ENCODE measurements at places on chromosomes 7 and 10.

DNA sequence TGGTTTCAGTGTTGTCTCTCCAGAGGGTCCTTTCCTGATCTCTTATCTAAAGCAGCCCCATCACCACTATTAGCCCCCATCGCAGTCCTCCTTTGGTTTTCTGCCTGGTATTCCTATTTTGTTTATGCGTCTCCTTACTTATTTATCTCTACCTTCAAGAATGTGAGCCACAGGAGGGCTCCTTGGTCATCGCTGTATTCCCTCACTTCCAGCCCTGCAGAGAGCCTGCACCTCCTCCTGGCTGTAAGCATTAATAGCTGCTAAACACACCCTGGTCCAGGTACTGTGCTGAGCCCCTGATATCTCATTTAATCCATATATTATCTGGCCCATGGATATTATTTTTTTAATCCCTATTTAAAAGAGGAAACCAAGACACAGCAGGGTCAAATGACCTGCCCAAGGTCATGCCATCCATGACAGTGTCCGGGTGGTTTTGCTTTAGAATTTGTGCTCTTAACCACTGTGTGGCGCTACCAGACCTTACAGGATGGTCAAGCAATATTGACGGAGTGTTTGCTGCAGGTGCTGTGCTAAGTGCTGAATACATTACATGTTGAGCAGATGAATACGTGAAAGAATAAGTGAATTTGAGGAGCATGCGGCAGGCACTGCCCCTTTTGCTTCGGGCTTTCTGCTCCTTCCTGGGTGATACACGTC is 227.2 kb downstream of the ADAM12 start:
- no peak for DNase-seq

DNA sequence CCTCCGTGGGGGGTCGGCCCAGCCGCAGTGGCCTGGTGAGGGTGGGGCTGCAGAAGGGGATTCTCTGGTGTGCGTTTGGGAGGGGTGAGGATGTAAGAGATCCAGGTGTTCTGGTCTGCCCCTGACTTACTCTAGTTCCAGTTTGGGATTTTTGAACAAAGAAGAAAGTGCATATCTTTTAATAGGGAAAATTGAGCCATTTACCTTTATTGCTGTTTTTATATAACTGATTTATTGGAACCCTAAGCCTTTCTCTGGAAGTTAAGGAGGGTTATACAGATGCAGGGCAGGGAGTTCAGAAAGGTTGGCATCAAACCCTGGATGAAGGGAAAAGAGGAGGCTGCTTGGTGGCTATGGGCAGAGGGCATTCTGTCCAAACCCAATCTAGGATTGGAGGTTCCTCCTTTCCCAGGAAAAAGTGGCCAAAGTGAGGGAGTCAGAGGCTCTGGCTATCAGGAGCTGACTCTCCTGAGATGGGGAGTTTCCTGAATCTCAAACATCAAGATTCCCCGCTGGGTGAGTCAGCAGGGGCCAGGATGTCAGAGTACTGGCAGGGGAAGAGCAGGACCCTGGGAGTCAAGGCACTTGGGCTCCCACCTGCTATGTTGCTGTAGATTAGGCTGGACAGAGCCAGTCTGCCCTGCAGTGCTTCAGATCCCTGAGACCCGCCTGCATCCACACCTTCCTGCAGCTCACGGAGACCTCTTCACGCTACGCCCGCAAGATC is 67.5 kb downstream of the CLIP2 start:
- no peak for DNase-seq

- DNase-seq = no peak
Observed at GRCh38 chr7:23545493-23545892, 13.7 kb upstream of the TRA2A start.

DNA sequence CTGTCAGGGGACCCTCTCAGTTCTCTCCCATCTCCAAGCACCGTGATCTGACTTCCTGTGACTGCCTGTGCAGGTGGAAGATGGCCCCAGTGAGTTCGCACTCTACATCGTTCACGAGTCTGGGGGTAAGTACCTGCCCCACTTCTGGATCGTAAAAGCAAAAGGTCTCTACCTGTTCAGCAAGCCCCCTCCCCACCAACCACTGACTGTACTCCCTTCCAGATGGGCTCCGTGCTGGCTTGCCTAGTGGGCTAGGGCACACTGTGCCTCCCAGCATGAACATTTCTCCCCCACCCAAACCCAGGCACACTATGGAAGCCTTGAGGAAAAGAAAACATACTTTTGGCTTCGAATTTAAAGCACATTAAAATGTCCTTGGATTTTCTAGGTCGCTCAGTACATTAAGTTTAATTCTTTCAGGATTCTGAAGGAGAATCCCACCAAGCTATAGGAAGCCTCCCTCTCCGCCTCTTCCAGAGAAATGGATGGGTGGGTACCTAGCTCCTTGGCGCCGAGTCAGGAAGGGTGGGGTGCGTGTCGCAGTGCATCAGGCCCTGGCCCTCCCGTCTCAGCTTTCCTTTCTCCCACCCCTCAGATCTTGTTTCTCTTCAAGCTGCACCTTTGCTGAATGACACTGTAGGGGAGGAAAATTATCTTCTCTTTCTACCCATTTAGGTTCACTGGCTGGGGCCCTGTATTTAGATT is 11.0 kb upstream of the ZNF22 start:
- no peak for DNase-seq

DNA sequence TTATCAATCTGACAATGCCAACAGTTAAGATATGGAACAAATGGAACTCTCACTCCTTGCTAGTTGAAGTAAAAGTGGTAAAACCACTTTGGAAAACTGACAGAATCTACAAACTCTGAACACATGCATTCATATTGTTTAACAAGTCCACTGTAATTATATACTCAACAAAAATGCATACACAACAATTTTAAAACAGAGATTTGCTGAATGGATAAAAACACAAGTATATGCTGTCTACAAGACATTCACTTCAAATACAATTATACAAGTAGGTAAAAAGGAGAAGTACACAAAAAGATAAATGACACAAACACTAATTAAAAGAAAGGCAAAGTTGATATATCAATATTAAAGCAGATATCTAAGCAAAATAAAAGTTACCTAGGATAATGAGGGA is 9.2 kb upstream of the WNT2 start:
- DNase-seq = no peak

GRCh38 chr7:132972745-132973144 is 109.1 kb downstream of the CHCHD3 start:
- DNase-seq = no peak

DNA sequence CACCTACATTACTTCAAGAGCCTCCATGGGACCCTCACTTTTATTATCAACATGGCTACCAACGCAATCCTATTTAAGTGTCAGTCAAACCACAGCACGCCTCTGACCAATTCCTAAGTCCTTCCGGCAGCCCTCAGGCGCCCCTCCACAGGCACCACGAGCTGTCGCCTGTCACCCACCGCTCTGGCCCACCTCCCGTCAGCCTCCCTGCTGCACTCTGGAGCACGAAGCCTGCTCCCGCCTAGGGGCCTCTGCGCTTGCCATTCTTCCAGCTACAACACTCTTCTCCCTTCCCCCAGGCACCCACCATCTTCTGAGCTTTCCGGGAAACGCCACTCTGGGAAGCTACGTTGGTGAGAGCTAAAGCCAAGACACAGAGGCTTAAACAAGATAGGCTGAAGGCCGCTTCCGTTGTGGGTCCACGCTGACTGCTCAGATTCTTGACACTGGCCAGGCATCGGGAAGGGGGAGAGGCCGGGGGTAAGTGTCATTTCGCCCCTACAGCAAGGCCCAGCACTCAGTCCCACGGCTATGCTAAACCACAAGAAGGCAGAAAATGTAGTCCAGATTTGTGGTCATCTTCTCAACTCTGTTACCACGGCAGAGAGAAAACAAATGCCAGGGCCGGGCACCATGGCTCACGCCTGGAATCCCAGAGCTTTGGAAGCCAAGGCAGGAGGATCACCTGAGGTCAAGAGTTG is 56.7 kb downstream of the GNA12 start:
- no peak for DNase-seq

GRCh38 chr10:58781873-58782488 is 269.3 kb downstream of the BICC1 start:
- DNase-seq = peak; percentile 36

DNA sequence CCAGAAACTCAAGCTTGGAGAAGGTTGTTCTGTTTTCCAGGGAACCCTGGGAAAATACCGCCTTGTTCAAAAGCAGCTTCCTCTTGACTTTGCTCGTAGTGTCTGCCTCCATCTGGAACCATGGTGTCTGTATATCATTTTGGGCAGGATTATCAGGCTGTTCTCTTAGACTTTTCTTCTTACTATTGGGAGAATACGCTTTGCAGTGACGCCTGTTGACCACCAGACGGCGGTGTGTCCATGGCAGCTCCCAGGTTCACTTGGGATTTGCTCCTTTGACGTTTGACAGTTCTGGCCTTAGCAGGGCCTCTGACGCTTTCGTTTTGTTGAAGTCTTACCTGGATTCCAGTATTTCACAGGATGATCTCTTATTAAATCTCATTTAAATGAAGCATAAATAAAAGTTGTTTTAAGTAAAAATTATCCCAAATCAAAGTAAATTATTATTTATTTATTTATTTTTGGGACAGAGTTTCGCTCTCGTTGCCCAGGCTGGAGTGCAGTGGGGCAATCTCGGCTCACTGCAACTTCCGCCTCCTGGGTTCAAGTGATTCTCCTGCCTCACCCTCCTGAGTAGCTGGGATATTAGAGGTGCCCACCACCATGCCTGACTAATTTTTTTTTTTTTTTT is 41.8 kb upstream of the GJD4 start:
- peak; percentile 33 for DNase-seq

DNA sequence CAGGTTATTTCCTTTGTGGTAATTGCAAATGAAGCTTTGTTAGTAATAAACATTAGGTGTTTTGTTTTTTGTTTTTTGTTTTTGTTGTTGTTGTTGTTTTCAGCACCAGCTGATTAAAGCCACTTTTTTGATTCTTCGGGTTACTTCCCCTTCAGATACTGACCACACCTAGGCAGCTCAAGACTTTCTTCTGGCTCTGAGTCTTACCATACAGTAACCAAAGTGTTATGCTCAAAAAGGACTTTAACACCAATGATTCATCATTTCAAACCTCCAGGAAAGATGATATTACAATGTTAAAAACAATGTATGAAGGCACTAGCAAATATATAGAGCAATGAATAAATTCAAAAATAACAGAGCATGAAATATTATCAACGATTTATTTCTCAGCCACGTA is 265.2 kb upstream of the SP8 start:
- no peak for DNase-seq

DNA sequence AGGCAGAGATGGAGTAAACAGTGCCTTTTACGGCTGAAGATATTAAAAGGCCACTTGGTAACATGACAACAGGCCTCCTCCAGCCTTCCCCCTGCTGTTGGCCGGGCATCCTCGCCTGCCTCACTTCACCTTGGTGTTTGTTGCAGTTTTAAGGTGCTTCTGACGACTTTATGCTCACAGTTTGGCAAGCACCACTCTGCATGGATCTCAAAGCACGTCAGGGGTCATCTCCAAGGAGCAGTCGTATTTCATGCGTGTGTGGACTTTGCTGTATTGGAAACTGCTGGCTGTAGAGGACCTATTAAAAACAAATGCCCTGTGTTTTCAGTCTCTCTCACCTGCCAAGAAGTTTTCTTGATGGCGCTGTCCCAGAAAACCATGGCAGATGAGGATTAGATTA is 483.1 kb downstream of the RPS24 start:
- DNase-seq = no peak

GRCh38 chr10:105834261-105835059 is 1193.4 kb downstream of the SORCS3 start:
- DNase-seq = no peak

- DNase-seq = no peak
Observed at GRCh38 chr10:22316286-22317075, at the start of gene COMMD3. Gene COMMD3, plus strand, starts transcription at chr10:22316388. Its CDS starts 30 bp downstream, at chr10:22316418.

- no peak for DNase-seq
Observed at GRCh38 chr10:423178-423577, 266.3 kb downstream of the DIP2C start.

DNA sequence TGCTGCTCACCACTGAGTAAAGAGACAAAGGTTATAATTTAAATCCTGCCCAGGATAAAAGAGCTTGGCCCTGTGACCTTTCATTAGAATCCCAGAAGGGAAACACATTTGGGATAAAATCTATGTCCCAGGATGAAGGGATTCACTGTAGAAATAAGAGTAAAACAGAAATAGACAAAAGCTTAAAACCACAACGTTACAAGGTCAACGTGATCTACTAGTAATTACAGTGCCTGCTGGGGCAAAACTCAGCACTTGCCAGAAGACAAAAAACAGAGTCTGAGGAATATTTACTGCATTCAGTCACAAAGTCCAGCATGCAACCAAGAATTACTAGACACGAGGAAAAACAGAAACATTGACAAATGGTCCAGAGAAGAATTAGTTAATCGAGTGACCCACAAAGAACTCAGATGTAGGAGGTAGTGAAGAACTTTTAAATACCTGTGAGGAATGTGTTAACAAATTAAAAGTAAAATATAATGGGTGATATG is 982.3 kb downstream of the GATA3 start:
- DNase-seq = no peak

- DNase-seq = no peak
Observed at GRCh38 chr7:117004899-117005298, 51.6 kb downstream of the ST7 start.

GRCh38 chr10:19570991-19571390 is 245.2 kb upstream of the PLXDC2 start:
- DNase-seq = no peak

All from HFF-Myc (cell line).